ENCODE measurements at places on chromosomes 6 and 20.
A peak's percentile ranks its signal among the peaks of the same experiment; 100 is the strongest.

DNA sequence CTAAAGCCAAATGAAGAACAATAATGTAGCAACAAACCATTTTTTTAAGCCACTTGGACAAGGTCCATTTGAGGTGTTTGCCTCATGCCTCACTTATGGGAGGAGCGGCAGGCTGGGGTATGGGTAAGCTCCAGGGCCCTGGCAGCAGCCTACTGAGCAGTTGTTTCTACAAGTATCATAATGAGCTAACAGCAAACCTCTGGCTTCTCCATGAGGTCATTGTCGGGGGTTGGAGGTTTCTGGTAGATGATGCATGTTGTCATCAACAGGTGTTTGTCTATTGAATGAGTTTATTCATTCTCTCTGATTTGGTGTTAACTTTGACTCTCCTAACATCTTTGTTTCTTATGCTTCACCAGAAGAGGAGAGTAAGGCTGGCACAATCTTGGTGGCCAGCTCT, 150.7 kb downstream of the TBC1D7 start:
- no peak for DNase-seq

- no peak for DNase-seq
Measured at GRCh38 chr20:59063358-59064213, 21.0 kb upstream of the PRELID3B start.

GRCh38 chr6:141957271-141957670, 175.5 kb upstream of the GJE1 start:
- no peak for DNase-seq

DNA sequence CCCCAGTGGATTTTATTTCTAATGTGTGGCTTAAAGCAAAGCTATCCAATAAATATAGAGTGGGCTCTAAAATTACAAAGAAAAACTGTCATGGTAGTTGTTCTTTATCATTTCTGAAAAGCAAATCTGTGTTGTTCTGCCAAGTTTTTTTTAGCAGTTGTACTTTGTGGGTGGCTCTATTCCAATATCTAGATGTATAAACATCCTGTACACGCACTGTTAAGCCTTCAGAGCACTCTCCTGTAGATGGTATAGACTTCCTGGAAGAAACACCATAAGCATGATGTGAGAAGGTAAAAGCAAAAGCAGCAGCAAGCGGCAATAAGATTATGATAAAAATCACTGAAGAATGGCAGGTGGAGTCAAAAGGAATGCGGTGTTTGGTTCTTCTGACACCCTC, 21.5 kb upstream of the TMEM30A start:
- DNase-seq, result no peak

- peak; percentile 37 for DNase-seq
Measured at GRCh38 chr20:46022411-46023147, 6.4 kb upstream of the SLC12A5 start.

GRCh38 chr20:47981222-47981621, 195.9 kb upstream of the SULF2 start:
- DNase-seq, result no peak

DNA sequence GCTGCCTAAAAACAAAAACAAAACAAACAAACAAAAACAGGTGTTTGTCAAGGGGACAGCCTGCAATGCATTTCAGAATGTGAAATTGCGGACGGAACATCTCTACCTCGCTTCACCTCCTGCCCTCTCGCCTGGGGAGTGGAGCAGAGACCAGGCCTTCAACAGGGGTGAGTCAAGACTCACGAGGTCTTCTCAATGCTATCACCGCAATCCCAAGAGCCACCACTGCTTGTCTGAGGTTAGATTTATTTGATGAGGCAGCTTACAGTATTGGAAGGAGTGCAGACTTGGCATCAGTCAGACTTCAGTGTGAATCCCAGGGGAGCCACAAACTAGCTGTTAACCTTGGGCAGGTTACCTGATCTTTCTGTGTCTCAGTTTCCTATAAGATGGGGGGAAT, 7.7 kb downstream of the GABRR1 start:
- no peak for DNase-seq

GRCh38 chr20:63752411-63753101, 13.0 kb downstream of the SLC2A4RG start:
- no peak for DNase-seq

- DNase-seq, result no peak
Measured at GRCh38 chr6:144349690-144350527, 64.8 kb downstream of the UTRN start.

DNA sequence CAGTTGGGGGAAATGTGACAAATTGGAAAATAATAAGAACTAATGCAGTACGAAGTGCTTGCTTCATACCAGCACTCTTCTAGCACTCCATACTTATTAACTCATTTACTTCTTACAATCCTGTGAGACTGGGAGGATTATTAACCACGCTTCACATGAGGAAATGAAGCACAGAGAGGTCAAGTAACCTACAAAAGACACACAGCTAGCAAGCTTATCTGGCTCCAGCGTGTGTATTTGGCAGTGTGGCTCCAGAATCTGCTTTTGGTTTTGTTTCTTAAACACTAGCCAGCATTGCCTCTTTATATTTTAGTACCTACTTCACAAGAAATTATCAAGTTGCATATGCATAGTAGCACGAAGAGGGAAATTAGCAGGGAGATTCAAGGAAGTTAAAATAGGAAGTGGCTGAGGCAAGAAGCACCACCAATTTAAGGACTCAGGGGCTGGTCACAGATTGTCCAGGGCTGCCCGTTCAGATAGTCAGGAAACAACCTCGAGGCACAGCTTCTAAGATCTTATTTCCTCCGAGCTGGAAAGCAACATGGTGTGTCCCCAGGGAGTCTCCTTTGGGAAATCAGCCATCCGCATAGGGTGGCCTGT, 302.7 kb upstream of the PRDM1 start:
- DNase-seq, result no peak

DNA sequence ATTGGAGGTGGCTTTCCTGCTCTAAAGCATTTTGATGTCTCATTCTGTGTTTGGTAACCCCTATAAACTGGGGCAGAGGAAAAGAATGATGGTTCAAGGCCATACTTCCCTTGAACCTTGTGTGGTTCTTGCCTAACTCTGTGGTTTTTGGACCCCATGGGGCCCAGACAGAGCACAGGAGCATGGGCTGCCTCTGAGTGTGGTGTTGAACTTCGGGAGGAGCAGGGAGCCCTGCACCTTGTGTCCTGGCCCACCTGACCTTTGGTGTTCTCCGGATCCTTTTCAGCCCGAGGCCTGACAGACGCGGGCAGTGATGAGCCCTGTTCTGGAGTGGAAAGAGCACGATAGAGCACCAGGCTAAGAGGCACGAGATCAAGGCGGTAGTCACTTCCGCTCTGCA, 18.8 kb downstream of the TMEM74B start:
- DNase-seq, result no peak

DNA sequence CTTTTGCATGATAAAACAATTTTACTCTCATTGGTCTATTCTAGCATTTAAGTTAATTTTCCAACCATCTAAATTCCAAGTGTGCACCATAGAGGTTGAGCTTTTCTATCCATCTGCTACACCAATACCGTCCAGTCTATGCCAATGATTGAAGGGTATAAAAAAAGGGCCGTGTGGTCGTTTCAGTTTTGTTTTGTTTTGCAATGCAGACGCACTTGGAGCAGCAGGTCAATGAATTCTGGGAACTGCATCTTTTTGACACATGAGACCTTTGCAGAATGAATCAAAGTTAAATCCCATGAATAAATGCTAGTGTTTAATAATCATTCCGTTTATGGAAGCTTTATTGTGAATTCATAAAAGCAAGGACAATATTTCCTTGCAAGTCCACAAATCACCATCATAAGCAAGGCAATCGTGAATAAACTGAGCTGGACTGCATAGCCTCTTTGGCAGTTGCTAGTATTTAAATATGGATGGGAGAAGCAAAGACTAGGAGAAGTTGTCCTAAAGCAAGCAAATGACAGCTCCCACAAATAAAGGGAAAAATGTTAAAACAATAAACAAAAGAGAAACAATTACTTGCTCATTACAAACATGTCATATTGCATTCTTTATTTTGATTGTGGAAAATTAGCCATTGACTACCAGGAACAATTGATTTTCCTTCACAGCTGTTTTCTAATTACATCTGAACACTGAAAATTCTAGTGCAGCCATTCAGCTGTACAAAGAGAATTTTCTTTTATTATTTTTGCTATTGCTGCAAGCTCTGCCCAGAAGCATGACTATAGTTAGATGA, 649.7 kb upstream of the GJE1 start:
- DNase-seq, result no peak

DNA sequence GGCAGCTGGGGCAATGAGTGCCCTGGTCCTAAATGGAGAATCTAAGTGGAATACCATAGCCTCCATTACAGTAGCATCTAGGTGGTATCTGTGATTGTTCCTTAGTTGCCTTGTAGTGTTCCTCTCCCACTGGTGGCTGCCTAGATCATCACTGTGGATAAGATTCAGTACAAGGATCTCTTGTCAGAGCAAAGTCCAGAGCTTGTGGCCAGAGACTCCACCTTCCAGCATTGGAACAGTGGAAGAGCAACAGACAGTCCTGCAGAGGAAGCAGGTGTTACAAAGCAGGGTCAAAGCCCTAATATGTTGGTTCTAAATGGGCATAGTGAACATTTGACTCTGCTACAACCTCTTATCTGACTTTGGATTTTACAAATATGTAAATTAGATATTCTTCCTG, 194.1 kb upstream of the GRIK2 start:
- DNase-seq, result no peak

DNA sequence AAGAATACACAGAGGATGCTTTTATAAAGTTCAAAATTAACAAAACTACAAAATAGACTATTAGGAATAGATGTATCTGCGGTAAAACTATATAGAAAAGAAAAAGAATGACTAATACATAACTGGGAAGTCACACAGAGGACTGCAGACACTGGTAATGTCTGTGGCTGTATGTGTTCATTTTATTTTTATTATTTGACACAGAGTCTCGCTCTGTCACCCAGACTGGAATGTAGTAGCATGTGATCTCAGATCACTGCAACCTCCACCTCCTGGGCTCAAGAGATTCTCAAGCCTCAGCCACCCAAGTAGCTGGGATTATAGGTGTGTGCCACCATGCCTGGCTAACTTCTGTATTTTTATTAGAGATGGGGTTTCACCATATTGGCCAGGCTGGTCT, 38.9 kb downstream of the ESF1 start:
- DNase-seq, result no peak

DNA sequence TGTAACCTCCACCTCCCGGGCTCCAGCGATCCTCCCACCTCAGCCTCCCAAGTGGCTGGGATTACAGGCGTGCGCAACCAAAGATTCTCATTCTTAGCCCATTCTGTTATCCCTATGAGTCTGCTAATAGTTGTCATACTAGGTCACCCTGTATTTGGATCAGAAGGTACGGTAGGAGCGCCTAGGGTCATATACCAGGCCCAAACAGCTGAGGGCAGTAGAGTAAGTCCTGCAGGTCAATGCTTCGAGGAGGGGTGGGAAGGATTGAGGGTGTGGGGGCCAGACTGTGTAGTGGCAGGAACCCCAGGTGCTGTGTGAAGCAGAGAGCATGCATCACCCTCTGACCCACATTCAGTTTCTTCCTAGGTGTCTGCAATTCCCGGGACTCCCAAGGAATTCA, 22.7 kb upstream of the POU5F1 start:
- no peak for DNase-seq

- DNase-seq, result no peak
Measured at GRCh38 chr20:24964506-24964840, 15.4 kb downstream of the CST7 start.

DNA sequence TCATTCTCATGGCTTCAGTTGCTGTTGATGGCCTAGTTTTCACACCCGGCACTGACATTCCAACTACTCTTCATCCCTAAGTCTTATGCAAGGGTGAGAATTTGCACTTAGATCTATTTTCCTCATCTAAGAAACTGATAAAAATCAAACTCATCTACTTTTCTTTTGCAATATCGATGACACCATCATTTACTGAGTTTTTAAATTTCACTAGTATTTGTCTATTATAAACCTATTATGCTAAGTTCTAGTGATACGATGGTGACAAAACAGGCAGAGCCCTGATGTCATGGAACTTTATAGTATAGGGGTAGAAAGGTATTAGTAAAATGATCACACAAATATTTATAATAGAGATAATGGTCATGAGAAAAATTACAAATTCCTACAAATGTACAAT, 167.9 kb upstream of the CITED2 start:
- no peak for DNase-seq

DNA sequence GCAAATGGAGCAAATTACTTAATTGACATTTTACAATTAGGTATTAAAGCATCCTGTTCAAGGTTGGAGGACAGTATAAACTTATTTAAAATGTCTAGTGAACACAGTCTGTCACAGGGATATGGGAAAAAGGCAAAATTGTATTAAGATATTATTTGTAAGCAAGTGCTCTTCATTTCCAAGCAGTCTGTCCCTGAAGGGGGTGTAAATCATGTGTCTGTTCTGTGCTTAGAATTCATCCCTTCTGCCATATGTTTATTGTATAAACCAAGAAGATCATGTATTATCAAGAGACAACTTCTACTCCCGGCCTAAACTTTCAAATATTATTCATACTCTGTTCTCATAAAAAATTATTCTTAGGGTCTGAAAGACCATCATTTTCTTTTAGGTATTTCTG, 144.8 kb downstream of the BCKDHB start:
- DNase-seq, result no peak

DNA sequence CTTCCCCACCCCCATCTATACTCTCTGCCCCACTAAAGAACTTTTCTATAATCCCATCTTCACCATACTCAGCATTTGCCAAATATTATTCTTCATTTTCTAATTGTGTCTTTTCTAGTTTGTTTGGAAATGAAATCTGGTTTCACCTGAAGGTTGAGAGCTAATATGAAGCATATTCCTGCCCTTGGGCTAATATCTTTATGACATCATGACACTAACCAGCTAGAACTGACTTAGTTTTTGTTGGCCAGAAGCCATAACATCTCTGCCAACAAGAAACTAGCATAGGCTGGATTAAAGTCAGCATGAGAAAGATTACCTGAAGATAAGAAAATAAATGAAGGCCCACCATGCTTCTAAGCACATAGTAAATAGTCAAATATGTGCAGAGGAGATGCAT, 16.7 kb downstream of the UNC5CL start:
- DNase-seq, result no peak

- no peak for DNase-seq
Measured at GRCh38 chr6:21340573-21340972, 253.0 kb upstream of the SOX4 start.

DNA sequence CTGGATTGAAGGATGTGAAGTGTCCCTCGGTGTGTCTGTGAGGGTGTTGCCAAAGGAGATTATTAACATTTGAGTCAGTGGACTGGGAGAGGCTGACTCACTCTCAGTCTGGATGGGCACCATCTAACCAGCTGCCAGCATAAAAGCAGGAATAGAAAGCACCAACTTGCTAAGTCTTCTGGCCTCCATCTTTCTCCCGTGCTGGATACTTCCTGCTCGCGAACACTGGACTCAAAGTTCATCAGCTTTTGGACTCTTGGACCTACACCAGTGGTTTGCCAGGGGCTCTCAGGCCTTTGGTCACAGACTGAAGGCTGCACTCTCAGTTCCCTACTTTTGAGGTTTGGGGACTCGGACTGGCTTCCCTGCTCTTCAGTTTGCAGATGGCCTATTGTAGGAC, 220.3 kb upstream of the LRFN2 start:
- no peak for DNase-seq

GRCh38 chr6:16109659-16110305, 19.1 kb upstream of the MYLIP start:
- no peak for DNase-seq
